Hematopoietic multipotent progenitor cell treated with erythropoietin and hydrocortisone succinate and interleukin-3 and kit ligand, for 4 days (in vitro differentiated cells): ENCODE measurements at places on chromosomes 7 and 10.

- DNase-seq = peak; percentile 81
Measured at GRCh38 chr7:121547544-121548092, 151.5 kb upstream of the FAM3C start.

- DNase-seq = no peak
Measured at GRCh38 chr7:22419488-22419887, 62.5 kb upstream of the RAPGEF5 start.

- DNase-seq = no peak
Measured at GRCh38 chr7:49781996-49782395, 8.6 kb downstream of the VWC2 start.

- DNase-seq = no peak
Measured at GRCh38 chr7:8747338-8747737, 313.9 kb downstream of the NXPH1 start.

DNA sequence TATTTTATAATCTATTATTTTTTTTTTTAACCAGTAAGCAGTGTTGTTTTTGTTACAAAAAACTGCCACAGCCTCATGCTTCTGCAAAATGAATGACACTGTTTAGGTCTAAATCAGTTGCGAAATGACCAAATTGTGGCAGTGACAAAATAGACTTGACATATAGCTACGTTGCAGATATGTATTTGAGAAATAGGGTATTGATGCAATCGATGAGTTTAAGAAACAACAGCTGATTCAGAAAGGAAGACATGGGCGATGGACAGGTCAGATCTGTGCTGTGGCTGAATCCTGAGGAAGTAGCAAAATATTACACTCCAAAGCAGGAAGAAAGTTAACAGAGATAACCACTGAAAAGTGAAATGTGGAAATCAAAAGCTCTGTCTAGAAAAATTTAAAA, 89.0 kb upstream of the STEAP4 start:
- DNase-seq = peak; percentile 71

GRCh38 chr10:28800144-28800543, 122.8 kb downstream of the BAMBI start:
- no peak for DNase-seq

DNA sequence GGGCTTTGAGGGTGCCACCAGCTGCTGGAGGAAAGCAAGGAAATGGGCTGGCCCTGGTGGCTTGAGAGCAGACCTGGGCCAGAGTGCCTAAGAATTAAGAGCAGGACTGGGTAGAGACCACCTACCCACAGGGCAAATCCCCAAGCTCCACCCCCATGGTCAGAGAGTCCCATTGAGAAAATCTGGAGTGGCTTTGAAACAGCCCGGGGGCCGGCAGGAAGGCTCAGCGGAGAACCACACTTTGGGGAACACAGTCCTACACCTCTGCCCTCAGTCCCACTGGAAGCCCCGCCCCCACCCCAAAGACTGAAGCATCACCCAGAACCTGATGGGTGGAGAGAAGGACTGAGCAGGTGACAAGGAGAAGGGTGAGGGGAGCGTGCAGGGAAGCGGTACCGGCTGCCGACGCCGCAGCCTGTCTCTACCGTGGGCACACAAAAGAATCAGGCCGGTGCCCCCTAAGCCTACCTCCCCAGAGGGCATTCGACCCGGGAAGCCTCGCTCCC, 3.6 kb downstream of the SMARCD3 start:
- peak; percentile 9 for DNase-seq

DNA sequence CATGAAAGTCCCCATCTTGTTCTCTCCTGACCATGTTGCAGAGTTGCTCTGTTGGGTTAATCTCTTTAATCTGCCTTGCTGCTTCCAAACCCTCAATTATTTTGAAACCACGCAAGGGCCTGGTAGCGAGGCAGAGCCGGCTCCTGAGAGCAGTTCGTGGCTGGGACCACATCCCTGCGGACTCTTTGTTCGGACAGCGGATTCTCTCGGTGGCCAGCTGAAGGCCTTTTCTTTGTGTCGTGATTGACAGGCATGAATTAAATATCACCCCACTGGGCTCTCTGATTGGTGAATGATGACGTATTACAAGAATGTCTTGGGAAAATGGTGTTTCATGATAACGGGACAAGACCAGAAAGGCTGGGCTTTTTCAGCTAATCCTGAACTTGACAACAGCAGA, 66.9 kb upstream of the ARHGAP21 start:
- DNase-seq = peak; percentile 17

DNA sequence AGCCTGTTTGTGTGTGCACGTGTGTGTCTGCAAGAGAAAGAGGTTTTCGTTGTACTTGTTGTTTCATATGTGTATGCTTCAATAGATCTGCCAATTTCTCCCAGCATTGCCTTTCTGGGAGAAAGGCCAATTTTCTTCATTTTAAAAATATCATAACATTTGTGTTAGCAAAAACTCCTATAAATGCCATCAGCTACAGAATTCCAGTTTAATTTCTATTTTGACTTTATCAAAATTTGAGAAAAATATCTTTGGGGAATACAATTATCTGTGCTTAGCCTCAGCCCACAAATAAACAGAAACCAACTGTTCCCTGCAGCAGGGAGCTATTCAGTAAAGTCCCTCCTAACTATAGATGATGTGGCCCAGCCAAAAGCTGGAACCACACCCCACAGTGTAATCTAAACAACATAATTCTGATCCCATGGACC, 68.3 kb upstream of the MGMT start:
- no peak for DNase-seq

- no peak for DNase-seq
Measured at GRCh38 chr7:155896531-155897263, 84.4 kb upstream of the SHH start.

DNA sequence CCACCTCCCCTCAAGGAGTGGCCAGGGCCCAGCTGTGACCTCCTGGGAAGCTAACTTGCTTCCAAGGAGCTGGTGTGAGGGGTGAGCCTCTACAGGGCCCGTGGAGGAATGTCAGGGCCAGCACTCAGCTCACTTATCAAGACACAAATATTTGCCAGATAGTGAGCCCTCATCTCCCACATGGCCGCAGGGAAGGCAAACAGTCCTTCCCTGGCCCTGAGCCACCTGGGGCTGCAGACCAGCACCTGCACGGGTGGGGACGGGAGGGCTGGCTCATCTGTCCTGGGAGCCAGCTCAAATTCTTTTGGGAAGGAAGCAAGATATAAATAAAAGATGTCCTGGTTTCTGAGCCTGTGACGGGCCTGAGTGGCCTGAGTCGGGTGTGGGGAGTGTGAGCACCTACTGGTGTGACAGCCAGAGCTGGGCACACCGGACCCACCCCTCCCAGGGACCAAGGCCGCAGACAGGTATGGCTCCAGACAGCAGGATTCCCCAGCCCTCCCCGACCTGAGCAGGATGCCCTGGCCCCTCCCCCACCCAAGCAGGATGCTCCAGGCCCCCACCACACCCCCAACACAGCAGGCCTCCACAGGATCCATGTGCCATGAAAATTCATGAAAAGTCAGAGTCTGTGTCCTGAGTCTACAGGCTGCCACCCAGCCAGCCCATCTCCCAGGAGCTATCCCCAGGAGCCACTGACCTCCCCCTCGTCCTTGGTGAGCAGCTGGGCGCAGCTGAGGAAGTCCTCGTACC, 148.0 kb downstream of the MAPK8 start:
- no peak for DNase-seq

- DNase-seq = no peak
Measured at GRCh38 chr10:20963721-20964595, 66.8 kb upstream of the NEBL start.

- DNase-seq = no peak
Measured at GRCh38 chr7:32605032-32605431, 109.7 kb downstream of the AVL9 start.

DNA sequence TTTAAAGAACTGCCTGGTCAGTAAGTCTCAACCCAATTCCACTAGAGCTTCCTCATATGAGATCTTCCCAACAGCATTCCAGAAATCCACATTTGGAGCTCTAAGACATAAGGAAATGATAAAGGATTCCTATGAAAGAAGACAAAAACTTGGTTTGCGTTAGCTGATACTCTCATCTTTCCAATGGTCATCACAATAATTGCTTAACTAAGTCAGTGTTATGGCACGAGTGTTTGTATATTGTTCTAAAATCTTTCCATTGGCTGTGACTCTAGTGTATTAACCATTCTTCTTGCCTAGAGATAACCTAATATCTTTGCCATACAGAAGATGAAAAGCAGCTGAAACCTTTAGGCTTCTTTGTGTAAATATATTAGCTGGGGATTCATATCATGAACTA, 289.0 kb downstream of the SNX13 start:
- DNase-seq = no peak

DNA sequence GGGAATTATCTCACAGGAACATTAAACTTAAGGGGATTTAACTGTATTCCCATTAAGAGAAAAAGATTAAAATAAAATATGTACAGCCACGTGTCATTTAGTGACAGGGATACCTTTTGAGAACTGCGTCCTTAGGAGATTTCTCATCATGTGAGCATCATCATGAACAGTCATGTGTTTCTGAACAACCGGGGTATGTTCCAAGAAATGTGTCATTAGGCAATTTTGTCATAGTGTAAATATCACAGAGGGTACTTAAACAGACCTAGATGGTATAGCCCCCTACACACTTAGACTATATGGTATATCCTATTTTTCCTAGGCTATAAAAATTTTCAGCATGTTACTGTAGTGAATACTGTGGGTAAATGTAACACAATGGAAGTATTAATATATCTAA, 840.3 kb downstream of the CNTNAP2 start:
- DNase-seq = no peak

DNA sequence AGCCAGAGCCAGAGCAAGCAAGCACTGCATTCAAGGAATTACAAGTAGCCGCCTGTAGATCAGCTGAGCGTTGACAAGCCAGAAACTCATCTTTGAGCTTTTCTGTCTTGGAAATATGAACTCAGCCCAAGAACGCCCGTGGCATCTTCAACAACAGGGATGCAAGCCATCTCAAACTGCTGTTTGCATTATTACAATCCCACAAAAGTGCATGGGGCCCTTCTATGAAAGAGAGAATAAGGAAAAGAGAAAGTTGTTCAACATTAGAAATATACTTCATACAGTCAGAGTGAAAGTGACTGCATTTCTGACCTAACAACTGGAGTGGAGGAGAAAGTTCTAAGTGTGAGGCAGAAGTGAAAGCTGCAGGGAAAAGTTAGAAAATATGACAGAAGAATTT, 6.5 kb downstream of the SGCE start:
- no peak for DNase-seq

DNA sequence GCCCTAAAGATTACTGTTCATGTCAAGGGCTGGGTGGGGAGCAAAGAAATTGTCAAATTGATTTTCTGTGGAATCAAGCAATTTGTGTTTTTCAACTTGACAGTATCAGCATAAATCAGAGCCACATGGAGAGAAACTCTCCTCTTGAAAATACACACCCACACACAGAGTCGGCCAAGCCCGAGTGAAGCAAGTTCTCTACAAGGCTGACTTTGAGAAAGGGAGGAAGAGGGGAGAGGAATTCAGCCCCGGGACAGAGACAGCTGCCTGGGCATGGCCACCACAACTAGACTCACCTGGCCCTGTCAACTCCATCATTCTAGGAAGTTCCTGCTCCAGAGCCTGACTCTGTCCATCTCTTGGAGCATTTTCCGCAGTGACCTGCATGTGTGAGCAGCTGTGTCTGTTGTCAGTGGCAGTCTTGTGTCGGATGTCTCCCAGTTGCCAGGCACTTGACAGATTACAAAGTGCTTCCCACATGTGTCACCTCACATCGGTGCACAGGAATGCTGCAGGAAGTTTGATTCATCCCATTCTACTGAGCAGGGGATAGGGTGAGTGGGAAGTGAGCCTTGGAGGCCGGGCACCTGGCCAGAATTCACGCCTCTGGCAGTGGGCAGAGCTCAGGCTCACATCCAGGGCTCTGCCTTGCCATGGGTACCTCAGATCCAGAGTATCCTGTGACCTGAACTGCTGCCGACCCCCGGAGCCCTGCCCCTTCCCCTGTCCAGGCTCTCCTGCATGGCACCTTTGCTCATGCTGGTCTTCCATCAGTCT, 37.9 kb downstream of the ADAM12 start:
- DNase-seq = no peak

DNA sequence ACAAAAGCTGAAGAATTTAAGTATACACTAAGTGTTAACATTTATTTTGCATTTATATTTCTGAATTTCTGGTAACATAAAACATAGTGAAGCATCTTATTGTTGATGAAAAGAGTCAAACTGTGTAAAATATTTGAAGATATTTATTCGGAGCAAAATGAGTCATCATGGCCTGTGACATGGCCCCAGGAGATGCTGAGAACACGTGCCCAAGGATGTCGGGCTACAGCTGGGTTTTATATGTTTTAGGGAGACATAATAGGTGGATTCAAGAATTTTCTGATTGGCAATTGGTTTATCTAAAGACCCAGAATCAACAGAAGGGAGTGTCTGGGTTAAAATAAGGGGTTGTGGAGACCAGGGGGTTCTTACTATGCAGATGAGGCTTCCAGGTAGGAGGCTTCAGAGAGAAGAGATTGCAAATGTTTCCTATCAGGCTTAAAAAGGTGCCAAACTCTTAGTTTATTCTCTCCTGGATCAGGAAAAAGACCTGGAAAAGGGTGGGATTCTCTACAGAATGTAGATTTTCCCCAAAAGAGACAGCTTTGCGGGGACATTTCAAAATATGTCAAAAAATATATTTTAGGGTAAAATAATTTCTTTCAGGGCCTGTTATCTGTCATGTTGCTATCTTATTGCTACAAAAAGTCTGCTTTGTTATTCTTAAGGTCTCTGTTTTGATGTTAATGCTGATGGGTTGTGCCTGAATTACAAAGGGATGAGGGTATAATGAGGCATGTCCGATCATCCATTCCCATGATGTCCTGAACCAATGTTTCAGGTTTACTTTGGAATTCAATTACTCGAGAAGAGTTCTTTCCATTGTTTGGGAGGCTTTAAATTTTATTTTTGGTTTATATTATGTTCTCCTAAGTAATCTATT, 74.5 kb downstream of the VWDE start:
- no peak for DNase-seq

DNA sequence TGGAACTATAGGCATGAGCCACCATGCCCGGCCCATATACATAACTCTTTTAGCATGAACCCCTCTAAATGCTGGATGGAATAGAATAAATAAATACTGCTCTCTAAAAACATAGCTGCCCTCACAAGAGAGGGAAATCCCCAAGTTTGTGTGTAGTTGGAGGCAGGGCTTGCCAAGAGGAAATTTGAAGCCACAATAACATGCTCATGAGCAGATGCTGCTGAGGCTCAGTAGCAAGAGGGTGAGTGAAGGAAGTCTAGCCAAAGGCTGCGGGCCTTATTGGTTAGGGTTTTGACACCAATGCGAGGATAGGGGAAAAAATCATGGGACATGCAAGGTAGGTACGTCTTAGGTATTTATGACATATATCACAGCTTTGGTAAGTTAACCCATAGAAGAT, 17.3 kb downstream of the TPK1 start:
- DNase-seq = peak; percentile 32

- DNase-seq = peak; percentile 22
Measured at GRCh38 chr10:10499839-10500238, 517.8 kb upstream of the CELF2 start.

- no peak for DNase-seq
Measured at GRCh38 chr10:87589645-87590051, 70.0 kb upstream of the PAPSS2 start.
